ENCODE measurements at places on chromosomes 5 and 9.

DNA sequence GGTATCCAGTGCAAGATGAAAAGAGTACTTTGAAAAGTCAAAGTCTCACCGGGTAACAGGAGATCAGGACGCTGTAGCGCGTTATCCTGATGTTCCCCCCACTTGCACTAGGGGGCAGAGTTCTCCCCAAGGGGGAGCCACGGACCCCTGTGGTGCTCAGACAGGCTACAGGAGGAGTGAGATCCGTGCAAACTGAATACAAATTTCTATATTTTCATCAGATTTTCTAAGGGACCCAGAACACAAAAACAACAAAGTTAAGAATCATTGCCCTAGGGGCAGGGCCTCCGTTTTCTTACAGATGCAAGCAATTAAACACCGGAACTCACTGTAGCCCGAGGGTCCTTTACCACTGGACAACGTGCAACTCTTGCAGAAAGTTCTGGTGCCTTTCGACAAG lies 2.0 kb downstream of the MYO10 start:
- peak; percentile 87 for DNase-seq

DNA sequence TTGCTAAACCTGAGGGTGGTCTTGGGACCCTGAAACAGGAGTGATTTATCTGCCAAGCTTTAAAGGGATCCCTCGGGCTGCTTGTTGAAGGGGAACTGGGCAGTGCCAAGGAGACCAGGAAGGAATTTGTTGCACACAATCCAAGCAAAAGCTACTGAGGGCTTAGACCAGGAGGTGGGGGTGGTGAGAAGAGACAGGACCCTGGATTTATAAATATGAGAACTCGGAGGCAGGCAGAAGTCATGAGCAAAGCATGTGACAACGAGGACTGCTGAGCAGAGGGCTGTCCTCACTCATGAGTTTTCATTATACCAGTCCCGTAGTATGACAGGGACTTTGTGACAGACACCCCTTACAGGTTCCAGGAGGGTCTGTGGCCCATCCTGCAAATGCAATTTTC lies 237.3 kb downstream of the DRD1 start:
- DNase-seq: peak; percentile 26

DNA sequence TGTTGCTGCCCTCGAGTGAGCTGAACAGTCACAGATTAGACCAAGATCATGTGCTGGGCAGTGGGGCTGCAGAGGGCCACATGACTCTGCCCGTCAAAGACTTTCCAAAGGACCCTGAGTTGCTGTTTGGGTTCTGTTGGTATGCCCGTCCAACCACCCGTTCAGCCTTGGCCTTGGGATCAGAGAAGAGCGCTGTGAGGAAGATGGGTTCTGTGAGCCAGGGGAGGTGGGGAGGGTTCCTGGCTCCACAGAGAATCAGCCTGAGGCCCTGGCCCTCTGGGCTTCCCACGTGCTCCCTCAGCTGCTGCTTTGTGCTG lies 72.6 kb downstream of the RGS3 start:
- DNase-seq: no peak

GRCh38 chr9:10050016-10050415 lies 562.8 kb downstream of the PTPRD start:
- no peak for DNase-seq

- DNase-seq: no peak
These were observed 13.9 kb downstream of the RAB14 start for GRCh38 chr9:121187636-121188305.

- DNase-seq: no peak
These were observed 214.2 kb downstream of the FANCC start for GRCh38 chr9:95103281-95103771.

DNA sequence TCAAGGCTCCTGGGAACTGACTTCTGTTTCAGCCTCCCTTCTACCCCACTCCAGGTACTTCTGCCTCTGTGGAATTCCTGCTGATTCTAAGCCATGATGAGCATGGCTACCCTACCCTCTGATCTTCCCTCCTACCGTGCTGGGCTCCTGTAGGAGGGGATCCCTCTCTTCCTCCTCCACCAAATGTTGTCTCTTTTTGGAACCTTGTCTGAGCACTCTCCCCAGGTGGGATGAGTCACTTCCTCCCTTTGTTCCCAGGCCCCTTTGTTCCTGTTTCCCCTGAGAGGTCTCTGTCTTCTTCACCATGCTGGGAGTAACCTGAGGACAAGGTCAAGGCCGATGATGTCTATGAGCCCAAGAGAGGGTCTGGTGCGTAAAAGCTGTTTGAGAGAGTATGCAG lies 213.2 kb downstream of the GABBR2 start:
- no peak for DNase-seq

DNA sequence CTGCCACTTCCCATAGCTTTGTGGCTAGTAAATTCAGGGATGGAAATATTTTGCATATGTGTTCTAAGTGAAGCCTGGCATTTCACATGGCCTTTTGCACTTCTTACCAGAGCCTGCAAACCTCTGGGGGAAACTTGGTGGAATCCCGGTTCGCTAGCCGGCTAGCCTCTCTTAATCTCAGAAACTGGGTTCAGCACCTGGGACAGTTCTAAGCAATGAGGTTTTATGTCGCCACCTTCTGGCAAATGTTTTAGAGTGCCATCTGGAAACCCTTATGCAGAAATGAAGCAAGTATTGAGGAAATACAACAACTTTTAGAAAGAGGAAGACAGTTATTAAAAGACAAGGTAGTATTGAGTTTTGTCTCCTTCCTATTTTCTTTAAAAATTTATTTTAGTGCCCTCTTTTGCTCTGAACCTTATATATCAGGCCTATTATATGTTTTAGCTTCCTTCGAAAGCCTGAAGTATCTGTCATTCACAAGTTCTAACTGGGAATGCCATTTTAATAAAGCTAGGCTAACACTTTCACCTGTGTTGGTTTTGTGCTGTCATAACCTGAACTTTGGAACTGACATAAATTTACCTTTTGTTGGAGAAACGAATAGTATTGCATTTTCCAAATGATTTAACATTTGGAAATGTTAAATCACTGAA lies 963 bp upstream of the HTR1A start:
- peak; percentile 85 for DNase-seq

GRCh38 chr9:70569070-70569772 lies 154.8 kb upstream of the KLF9 start:
- DNase-seq: no peak

DNA sequence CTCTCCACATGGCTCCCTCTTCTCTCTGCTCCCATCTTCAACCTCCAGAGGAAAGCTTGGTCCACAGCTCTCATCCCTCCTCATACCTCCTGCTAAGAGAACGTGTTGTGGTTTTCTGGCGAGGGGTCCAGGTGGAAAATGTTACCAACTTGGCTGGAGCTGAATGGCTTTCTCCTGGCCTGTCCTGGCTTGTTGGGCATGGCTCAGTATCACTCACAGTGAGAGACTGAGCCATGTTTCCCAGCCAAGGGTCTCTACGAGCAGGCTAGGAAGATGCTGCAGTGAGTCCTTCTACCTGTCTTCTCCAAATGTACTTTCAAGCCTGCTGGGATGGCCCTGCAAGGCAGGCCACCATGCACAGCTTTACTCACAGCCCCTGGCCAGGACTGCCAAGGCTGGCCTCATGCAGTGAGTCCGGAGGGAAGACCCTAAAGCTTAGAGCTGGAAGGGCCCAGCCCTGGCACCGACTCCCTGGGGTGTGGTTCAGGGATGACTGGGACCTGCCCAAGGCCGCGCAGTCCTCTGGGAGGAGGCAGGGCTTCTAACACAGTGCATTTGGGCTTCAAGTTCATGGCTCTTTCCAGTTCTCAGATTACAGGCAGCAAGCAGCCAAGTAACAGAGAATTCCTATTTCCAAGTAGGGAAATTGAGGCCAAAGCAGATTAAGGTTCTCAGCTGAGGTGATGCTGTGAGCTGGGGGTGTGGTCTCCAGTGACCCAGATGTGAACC lies 59.5 kb downstream of the COL27A1 start:
- DNase-seq: no peak

DNA sequence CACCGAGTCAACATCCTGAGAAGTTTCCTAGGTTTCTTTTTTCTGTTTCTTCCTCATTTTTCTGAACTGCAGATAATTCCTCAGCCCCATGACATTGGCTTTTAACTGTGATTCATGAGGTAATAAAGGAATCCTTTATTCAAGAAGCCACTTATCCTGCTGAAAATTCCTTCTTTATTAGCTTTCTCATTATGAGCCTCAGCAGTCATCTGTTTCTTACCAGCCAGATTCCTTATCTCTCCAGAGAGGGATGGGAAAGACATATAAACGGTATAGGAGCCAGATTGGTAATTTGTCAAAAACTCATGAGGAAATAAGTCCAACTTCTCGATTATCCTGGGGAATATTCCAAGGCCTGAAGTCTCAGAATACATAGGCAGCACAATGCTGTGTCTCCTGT lies 465.4 kb downstream of the ICE1 start:
- DNase-seq: no peak

DNA sequence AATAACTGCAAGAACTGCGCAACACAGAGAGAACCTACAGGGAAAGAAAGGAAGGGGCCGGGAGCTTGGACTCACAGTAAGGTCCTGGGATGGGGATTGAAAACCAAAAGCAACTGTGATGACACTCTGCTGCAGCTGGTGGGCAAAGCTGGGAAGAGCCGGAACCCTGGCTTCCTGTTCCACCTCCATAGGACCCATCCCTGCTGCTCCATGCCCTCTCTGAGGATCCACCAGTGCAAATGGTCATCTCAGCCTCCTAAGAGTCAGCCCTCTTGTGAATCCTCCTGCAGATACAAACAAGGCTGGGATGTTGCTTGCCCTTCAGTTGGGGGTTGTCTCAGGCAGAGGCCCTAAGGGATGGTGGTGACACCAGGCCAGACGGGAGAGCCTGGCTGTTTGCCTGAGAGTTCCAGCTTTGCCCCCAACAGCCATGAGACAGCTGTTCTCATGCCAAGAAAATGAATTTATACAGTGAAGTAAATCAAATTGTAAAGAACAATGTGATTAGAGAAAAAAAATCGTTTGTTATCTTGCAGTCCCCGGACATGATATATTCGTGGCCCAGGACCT lies 90.8 kb downstream of the TENT4A start:
- DNase-seq: no peak

DNA sequence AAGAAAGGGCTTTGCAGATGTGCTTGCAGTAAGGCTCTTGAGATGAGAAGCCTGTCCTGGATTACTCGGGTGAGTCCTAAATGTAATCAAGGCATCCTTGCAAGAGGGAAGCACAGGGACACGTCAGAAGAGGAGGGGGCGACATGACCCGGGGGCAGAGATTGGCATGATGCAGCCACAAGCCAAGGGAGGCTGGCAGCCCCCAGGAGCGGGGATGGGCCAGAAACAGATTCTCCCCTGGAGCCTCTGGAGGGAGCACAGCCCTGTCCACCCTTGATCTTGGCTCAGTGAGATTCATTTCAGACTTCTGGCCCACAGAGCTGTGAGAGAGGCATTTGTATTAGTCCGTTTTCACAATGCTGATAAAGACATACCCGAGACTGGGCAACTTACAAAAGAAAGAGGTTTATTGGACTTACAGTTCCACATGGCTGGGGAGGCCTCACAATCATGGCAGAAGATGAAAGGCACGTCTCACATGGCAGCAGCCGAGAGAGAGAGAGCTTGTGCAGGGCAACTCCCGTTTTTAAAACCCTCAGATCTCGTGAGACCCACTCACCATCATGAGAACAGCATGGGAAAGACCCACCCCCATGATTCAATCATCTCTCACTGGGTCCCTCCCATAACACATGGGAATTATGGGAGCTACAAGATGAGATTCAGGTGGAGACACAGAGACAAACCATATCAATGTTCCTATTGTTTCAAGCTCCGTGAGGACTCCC lies 76.1 kb downstream of the ADAMTS2 start:
- DNase-seq: no peak

GRCh38 chr5:155943516-155944407 lies 383.2 kb upstream of the SGCD start:
- DNase-seq: peak; percentile 71

GRCh38 chr5:119280380-119280779 lies 75.4 kb upstream of the TNFAIP8 start:
- DNase-seq: no peak

- no peak for DNase-seq
These were observed 408.4 kb downstream of the SPOCK1 start for GRCh38 chr5:137090721-137091120.

DNA sequence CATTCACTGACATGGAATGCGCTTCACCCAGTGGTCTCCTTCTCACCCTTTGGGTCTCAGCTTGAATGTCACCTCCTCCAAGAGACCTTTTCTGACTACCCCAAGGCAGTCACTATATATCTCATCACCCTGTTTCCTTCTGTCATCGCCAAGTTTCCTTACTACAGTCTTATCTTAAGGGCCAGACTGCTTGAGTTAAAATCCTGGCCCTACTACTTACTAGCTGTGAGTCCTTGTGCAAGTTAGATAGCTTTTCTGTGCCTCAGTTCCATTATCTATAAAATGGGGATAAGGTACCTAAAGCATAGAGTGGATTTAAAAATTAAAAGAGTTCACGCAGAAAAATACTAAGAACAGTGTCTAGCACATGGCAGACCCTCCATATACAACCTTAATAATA lies 132.4 kb downstream of the GABBR2 start:
- no peak for DNase-seq

DNA sequence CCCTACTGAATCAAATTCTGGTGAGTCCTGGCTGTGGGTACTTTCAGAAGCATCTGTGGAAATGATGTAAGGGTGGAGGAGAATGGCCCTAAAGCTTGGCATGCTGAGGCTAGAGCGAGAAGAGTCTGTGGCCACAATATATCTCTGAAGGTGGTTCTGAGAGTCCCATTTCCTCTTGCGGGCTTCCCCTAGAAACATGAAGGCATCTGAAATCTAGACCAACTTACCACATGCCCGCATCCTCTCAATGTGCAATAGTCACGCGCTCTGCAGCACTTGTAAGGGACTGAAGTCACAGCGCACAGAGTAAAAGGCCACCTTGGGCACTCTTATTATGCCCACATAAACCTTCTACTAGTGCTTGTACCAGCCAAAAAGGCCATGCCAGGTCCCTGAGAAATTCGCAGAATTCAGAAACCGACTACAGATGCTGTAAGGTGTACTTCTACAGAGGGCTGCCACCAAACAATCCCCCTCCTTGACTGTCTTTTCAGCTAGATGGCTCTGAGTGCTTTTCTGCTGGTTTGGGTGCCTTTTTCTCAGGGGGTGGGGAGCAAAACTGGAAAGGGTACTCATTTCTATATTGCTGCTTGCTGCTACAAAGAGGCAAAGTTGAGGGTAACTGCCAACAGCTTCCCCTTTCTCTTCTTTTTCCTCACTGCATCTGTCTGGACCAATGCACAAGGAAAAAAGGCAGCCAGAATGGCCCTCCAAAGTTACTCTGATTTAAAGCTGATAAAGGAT lies 107.3 kb downstream of the ZDHHC21 start:
- DNase-seq: no peak

DNA sequence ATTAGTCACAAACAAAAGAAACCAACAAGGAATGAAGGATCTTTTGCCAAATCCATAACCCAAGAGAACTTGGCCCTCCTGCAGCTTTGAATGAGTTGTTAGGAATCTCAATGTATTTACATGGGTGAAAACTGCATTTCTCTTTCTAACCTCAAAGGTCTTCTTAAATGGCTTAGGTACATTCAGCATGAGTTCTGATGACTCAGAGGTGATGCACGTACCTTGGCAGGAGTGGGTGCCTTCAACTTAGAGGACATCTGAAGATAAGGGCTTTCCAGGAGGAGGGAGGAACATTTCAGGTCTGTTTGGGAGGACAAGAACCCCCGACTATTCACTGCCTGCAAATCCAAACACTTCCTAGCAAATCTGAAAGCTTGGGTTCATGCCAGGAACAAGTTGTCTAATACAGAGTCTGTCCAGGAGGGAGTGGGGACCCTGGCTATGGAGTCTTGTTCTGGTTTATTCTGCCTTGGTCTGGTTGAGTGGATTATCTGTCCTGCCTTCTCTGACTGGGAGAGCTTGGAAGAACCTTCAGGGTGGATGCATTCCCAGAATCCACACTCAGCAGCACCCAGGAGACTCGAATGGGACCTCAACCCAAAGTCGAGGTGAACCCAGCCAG lies 65.7 kb downstream of the IRX2 start:
- peak; percentile 45 for DNase-seq
